Memory B cell (primary cell): ENCODE measurements at places on chromosomes 16 and 17.

GRCh38 chr17:49494986-49495841 lies at the start of gene NGFR:
TSS of gene NGFR (plus strand) at chr17:49495293. CDS start at chr17:49495418, 125 bp downstream.
- peak; percentile 57 for DNase-seq

DNA sequence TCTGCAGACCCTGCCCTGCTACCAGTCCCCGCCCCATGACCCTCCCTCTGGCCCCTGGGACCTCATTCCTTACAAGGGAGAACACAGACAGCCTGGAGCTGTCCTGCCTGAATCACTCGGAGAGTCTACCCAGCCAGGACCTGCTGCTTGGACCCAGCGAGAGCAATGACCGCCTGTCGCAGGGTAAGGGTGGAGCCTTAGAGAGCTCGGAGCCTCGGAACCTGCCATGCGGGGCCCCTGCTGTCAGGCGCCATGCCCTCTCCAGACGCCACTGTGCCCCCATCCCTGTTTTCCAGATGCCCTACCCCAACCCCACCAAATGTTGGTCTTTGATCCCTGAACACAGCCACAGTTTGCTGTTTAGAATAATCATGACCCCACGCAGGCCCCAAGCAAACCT lies 5.6 kb downstream of the SH2B1 start:
- DNase-seq: no peak

GRCh38 chr16:28130099-28131088 lies 66.9 kb upstream of the GSG1L start:
- DNase-seq: no peak

DNA sequence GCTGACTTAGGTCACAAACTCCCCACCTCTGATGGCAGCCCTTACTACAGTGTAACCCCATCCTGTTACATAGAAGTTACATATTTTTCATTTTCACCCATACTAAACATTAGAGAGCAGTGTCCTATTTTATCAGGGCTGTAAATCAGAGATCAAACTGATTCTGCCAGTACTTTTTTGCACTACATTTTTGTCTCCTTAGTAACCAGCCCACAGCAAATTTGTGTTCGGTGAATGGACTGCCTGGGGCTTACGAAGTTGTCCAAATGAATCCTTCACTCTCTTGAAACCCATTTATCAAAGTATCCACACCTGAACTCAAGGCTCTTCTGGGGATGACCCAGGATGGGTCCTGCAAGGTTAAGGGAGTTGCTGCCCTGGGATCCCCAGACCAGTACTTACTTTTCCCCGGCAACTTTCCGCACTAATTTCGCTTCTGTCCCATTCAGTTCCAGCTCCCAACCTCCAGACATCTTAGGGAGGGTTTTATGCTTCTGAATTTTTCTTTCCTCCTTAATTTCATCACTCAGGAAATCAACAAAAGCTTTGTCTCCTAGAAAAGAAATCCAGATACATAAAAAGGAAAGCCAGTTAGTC lies 1.1 kb downstream of the C1QBP start:
- DNase-seq: no peak

DNA sequence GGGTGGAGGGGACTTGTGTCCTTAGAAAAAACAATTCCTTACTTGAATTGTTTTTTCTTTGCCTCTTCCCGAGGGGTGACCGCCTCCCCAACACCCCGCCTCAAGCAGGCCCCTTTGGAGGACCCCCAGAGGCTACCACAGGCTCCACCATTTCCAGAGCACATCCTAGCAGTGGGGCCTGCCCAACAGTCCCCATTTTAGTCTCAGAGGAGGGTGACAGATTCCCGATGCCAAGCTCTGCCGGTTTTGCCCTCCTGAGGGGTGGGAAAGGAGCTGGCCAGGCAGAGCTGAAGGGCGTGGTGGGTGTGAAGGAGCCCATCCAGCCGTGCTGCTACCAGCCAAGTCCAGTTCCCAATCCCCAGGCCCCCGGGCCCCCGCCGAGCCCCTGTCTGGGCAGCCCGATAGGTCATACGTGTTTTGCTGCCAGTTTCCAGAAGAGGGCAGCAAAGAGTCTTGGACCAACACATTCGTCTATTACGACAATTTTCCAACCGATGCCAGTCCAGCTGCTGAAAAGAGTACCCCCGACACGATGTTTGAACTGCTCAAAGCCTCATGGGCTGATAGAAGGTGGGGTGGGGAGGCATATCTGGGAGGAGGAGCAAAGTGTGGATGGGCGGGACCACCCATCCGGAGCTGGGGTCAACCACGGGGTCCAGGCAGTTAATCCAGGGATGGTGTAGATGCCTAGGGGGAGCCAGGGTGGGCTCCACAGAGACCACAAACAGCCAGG lies 18.8 kb upstream of the GAA start:
- DNase-seq: peak; percentile 54

- DNase-seq: no peak
Observed at GRCh38 chr17:44747566-44747965, 11.2 kb upstream of the ADAM11 start.

GRCh38 chr17:38403491-38403890 lies 24.8 kb upstream of the ARHGAP23 start:
- DNase-seq: no peak

DNA sequence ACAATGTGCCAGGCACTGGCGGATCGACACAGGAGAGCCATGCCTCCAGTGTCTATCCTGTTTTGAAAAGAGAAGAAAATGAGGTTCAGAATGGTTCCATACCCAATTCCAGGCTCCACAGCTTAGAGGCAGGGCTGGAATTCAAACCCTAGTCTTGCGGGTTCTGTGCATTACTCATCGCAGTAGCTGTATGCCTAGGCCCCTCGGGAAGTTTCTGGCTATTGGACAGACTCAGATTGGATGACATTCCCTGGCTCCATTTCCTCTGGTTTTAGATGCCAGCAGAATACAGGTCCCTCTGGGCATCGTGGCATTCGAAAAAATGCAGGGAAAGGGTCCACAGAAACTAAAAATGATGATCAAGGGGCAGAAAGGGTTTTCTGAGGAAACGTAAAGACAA lies 184.7 kb downstream of the COPRS start:
- DNase-seq: no peak

GRCh38 chr17:50505591-50506130 lies 2.6 kb upstream of the MYCBPAP start:
- no peak for DNase-seq

DNA sequence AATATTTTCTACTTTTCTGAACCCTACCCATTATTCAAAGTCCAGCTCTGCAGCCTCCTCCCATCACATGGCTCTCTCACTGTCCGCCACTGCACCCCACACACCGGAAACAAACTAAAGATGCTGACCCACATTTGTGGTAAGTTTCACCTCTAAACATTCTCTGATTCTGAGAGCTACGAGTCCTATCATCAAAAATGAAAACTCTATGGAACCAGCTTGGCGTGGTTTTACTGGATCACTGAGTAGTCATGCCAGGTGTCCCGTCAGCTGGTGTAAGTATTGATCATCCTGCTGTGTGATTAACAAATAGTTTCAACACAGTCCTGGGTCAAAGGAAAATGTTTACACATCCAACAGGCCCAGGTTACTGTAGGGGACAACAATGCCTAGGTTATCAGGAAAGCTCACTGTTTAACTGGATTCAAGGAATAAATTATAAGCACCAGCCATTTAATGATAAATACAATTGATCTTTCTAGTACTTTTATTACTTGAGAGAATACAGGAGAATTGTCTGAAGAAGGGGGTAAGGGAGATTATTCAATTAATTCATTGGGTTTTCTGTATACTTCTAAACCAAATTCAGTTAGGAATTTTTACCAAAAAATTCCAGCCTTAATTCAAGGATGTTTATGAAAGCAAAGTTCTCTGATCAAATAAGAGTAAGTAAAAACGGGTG lies 33.9 kb downstream of the CYTH1 start:
- DNase-seq: no peak

DNA sequence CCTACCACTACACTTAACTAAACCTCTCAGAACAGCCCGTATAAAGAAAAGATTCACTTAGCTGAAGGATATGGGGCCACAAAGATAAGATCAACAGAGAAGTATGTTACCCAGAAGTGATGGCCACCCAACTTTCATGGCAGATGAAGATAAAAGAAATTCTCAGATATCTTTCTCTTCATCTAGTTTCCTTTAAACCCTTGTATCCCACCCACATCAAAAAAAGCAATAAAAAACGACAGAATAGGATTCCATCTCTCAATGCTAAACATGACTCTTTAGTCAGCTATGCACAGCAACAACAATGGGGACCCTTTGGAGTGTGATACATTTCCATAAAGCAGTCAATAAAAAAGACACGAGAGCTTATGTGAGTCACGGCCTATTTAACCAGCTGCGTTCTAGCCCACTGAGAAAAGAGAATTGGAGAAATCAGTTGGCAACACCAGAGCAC lies 86.6 kb downstream of the SNX11 start:
- DNase-seq: no peak

GRCh38 chr16:8561496-8561895 lies 28.8 kb downstream of the TMEM114 start:
- DNase-seq: no peak

DNA sequence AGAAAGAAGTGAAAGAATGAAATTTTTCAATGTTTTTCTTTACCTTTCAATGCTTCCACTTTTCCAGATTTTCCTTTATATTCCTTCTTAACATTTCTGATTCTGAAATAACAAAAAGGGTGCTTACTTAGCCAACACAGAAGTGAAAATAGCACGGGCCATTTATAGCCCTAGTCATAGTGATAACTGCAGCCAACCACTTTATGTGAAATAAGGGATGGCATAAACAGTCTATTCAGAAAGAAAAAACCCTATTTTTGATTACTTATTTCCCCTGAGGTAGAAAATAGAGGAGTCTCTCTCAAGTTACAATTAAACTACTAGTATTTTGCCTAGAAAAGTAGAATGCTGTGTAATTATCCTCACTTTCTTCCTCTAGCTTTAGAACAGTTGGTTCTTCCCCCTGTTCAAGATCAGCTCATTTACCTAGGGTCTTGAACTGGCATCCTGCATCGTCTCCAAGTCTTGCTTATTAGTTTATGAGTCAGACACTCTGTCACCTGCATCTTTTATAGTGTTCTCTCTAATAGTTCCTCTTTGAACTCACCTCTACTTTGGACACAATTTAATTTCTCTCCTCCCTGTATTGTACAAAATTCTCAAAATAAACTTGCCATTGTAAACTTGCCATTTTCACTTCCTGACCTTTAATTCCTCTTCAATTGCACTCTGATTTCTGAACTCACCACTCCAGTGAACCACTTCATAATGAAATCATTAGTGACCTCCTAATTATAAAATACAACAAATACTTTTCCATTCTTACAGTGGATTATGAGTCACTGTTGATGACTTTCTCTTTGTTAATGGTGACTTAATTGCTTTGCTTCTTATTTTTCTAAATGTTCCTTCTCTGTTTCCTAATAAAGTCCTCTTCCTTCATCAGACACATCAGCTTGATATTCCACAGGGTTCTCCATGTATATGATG lies 23.6 kb downstream of the ABCA6 start:
- DNase-seq: no peak

DNA sequence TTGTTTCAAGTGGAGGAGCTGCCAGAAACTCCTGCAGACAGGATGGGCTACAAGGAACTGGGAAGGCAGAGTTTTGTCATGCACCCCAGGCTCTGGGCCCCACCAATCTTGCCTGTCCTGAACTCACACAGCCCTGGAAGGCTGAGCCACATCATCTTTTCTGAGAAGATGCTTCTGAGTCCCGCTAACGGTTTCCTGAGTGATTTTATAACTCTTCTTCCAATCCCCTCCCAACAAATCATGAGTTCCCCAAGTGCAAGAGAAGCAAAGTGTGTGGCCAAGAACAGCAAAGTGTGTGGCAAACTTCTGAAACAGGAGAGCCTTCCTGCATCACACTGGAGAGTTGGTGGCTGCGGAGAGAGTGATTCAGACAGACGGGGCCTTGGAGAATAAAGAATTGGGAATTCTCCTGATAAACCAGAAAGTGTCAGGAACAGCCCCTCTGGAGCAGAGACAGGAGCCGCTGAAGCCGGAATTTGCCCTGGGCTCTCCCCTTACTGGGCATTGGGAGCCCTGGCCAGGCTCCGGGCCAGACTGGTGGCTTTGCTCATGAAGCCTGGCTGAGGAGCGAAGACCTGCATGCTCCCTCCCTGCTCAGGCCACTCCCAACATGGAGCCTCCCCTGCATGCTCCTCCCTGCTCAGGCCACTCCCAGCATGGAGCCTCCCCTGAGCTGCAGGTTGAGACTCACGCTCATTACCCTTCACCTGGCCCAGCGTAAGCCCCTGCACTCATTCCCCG lies 47.2 kb downstream of the PITPNM3 start:
- DNase-seq: no peak

DNA sequence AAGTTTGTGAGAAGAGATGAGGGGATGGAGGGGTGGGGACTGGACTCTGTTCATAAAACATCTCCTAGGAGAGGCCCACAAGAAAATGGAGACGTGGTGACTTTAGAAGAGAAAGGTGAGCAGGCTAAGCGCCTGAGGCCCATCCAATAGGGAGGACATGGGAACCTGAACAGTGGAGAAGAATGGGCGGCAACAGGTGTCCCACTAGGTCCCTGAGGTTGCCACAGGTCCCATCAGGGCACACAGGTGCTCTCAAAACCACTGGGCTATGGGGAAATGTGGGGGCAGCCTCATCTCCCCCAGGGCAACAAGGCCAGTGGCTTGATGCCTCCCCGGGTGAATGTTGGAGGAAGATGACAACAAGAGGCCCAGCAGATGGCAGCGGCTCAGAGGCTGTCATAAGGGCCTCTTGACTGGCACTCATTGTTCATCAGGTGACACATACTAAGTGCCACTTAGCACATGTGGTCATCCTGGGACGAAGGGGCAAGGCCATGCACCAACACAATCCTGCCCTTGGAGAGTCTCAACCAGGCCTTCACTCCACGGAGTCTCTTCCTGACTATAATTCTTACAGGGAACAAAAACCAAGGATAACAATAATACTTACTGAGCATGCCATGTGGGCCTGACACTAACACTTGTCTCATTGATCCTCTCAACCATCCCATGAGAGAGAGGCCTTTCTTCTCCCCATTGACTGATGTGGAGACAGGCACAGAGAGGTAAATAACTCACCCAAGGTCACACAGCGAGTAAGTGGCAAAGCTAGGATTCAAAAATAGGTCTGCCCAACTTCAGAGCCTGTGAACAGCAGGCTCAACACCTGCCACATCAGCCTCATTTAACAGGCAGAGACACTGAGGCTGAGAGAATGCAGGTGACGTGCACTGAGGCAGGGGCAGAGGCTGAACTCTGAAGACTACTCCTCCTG lies 38.0 kb downstream of the CUEDC1 start:
- no peak for DNase-seq

DNA sequence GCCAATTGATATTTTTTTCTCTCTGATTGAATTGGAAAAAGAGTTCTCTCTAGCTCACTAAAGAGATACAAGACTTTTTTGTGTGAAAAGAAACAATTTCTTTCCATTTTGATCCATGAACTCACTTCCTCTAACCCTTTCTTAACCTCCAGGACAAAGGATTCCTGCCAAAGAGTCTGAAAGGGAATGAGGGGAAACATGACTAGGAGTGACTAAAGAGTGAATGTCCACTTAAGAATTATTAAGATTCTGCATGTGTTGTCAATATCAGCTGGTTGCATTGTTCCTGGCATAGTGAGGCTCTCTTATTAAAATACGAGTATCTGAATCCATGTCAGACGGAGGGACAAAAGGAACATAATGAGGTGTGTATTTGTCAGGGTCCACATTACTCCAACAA lies 344.7 kb downstream of the GRIN2A start:
- no peak for DNase-seq

- no peak for DNase-seq
Observed at GRCh38 chr17:59859444-59860025, 33.2 kb downstream of the TUBD1 start.
